NCI-H510A (cell line): ENCODE measurements at places on chromosomes 11 and 22.

- peak; percentile 43 for DNase-seq
Measured at GRCh38 chr11:75946531-75947530, 131.8 kb downstream of the UVRAG start.

GRCh38 chr11:87281496-87281895 lies 243.8 kb downstream of the TMEM135 start:
- no peak for DNase-seq

DNA sequence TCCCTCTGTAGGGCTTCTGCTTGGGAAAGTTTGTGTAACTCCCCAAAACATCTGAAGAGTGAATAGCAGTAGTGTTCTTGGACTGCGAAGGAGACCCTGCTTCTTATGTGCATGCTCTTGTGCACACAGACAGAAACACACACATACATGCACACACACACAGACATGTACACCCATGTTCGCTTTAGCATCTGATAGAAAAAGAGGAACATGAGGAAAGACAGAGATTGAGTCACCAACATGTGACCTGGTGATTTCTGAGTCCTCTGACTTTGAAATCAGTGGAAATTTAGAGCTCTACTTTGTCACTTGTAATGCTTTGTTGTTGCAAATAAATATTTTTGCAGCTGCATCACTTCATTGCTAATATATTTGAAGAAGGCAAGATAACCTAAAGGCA lies 23.8 kb downstream of the CD44 start:
- no peak for DNase-seq

GRCh38 chr11:132154781-132155180 lies 784.4 kb downstream of the NTM start:
- DNase-seq = no peak

GRCh38 chr22:18968011-18968749 lies 32.1 kb upstream of the PRODH start:
- DNase-seq = no peak

GRCh38 chr11:76322942-76323341 lies 58.0 kb downstream of the THAP12 start:
- no peak for DNase-seq

DNA sequence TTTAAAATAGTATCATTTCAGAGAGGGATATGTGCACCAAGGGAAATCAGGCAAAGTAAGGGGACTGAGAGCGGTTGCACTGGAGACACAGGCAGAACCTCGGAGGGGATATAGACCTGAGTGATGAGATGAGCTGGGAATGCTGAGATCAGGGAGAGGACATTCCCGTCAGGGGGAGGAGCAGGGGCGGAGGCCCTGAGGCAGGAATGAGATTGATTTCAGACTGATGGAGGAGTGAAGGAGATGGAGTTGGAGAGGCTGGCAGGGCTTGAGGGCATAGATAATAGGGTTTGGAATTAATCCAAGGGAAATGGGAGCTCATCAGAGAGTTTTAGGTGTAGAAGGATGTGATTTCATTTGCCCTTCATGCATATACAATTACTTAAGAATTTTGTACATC lies 13.2 kb downstream of the CD6 start:
- DNase-seq = no peak

DNA sequence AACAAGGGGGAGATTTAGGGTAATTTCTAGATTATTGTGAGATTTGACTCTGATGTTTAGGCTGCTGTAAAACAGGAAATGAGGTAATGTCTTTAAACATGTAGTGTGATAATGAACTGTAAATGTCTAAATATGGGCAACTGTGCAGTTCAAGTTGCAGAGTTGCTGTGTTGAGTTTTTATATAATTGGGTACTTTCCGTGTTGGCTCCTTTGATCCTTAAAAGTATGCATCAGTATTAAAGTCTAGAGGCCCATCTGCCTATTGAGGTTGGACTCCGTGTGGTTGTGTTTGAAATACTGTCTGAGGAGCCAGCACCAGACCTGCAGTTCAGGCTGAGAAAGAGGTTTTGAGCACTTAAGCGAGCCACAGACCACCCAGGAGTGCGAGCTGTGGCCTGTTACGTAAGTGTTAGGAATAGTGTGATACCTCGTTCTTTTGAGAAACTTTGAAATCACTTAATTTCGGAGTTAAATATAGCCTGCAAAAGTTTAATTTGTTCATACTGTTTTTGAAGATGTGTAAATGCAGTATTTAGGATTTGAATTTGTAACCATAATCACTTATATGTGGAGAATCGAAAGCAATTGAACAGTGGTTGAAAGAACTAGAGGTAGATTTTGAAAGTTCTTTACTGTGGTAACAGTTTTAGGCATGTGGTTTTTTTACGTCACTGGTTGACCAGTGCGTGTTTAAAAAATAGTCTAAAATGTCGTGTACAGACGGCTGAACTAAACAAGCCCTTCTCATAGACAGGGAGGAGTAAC lies 9.0 kb downstream of the FAM118A start:
- no peak for DNase-seq

DNA sequence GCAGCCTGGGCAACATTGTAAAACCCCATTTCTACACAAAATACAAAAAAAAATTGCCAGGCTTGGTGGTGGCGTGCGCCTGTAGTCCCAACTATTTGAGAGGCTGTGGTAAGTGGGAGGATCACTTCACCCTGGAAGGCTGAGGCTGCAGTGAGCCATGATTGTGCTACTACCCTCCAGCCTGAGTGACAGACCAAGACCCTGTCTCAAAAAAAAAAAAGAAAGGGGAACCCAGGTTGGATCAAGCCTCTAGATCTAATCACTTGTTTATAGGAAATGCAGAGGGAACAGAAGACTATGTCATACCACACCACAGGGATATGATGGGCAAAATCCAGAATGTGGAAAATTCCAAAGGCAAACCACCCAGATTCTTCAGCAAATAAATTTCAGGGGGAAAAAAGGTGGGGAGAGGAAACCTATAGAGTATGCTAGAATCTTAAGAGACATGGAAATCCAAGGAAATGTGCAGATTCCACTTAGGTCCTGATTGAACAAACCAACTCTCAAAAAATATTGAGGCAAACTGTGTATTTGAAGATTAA lies 16.5 kb upstream of the MALAT1 start:
- no peak for DNase-seq
